Daoy (cell line): ENCODE measurements at places on chromosomes 4 and X.

- DNase-seq: no peak
Observed at GRCh38 chr4:165656829-165657490, 216.1 kb upstream of the TLL1 start.

DNA sequence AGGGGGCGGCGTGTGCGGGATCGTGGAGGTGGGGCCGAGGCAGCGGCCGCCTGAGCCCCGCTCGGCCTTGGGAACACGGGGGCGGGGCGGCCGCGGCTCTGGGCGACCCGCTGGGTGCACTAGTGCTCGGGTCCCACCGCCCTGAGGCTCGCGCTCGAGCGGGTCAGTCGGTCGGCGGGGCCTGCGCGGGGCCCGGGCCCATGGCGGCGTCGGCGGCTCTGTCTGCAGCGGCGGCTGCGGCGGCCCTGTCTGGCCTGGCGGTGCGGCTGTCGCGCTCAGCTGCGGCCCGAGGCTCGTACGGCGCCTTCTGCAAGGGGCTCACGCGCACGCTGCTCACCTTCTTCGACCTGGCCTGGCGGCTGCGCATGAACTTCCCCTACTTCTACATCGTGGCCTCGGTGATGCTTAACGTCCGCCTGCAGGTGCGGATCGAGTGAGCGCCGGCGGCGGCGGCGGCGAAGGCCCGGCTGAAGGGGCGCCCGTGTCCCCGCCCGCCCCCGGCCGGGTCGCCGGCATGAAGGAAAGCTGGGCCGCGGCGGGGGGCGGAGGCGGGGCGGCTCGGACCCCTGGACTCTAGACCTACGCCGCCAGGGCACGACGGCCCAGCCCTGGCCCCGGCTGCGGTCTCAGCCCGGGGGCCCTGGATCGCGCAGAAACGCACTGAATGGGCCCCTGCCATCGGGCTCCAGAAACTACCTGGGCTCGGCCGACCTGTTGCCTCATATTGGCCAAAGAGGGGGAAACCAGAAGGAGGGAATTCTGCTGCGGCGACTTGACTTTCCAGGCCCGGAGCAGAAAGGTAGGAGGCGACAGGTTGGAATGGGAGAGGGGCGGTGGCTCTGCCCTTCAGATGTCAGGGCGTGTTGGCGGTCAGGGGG, at the start of gene SMIM10L2A:
TSS of gene SMIM10L2A (plus strand) at position 13 of the 878 bp plus-strand sequence. CDS start at position 201, 188 bp downstream.
- DNase-seq: no peak

GRCh38 chr4:15930314-15930713, 8.2 kb downstream of the FGFBP1 start:
- DNase-seq: no peak

- DNase-seq: no peak
Observed at GRCh38 chrX:68735266-68735665, 87.8 kb downstream of the STARD8 start.

- no peak for DNase-seq
Observed at GRCh38 chr4:110475881-110476818, at the start of gene ENPEP. Gene ENPEP, plus strand, starts transcription at chr4:110476155. Its CDS starts 260 bp downstream, at chr4:110476415.

DNA sequence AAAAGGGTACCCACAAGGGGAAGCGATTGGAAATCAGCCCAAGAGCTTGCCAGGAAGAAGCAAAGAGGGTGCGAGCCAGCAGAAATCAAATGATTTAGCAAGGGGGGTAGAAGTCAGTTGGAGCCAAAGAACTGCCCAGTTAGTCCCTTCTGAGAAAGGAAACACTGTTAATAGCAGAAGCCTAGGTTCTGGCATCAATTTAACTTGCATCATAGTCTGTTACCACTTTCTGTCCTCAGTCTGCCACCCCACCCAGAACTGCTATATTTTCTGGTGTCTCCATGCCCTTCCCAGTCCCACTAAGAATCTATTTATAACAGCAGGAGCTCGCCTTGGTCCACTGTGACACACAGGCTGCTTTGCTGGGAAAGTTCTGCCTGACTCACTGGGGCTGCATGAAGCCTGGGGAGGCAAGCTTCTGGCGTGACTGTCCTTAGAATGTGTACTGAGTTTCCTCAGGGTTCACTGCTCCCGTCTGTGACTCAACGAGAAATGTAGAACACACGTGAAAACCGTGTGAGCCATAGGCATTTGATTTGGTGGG, 157.8 kb upstream of the TTC29 start:
- DNase-seq: peak; percentile 82

DNA sequence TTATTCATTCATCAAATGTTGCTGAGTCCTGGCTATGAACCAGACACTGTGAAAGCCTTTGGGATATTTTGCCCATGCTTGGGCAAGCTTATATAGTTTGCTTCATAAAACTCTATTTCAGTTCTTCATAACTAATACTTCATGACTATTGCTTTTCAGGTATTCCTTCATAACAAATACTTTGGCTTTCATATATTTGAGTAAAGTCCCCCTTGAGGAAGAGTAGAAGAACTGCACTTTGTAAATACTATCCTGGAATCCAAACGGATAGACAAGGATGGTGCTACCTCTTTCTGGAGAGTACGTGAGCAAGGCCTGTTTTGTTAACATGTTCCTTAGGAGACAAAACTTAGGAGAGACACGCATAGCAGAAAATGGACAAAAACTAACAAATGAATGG, 1.7 kb upstream of the AFP start:
- no peak for DNase-seq

- DNase-seq: peak; percentile 7
Observed at GRCh38 chr4:176404621-176405020, 84.9 kb downstream of the SPCS3 start.

- DNase-seq: peak; percentile 83
Observed at GRCh38 chr4:24477919-24478318, 106.4 kb downstream of the DHX15 start.

GRCh38 chrX:41796577-41796976, 72.6 kb downstream of the GPR82 start:
- no peak for DNase-seq

GRCh38 chr4:48762408-48762807, 17.7 kb downstream of the FRYL start:
- DNase-seq: no peak

DNA sequence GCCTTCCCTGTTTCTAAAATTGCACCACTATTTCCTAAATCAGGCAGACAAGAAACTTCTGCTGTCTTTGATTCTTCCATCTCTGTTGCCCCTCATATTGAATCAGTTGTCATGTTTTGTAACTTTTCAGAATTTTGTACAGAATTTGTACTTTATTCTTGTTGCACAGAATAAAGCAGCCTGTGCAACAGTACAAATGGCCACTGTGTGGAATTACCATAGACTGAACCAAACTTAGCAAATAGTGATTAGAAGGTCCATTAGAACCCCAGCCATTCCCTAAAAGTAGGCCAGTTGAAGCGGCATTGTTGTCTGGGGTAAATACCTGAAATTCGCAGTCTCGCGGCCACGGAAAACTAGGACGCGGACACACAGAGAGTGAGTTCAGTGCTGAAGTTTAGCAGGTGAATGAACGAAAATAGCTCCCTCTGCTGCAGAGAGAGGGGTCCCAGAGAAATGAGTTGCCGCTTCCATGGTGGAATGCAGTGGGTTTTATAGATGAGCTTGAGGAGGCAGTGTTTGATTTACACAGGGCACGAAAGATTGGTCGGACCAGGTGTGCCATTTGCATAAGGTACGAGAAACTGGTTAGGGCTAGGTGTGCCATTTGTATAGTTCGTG, 71.8 kb downstream of the C4orf33 start:
- DNase-seq: no peak

GRCh38 chr4:3417448-3417847, 24.3 kb upstream of the HGFAC start:
- no peak for DNase-seq

GRCh38 chr4:108355186-108355901, 186.6 kb upstream of the LEF1 start:
- no peak for DNase-seq

DNA sequence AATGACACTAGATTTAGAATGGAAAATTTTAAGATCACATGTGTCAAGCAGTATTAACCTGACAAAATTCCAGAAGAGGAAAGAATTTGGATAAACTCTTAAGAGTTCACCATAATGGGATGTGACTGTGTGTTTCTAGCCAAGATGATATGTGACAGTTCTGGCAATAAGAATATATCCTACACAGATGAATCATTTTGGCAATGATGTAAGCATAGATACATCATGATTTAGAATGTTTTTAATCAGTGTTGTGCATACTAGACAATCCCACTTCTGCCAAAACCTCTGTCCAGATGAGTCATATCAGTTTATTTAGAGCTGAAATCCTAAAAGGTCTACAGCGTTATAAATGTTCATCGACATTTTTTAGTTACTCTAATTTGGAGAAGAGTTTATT, 48.8 kb downstream of the PTCHD1 start:
- DNase-seq: peak; percentile 16

DNA sequence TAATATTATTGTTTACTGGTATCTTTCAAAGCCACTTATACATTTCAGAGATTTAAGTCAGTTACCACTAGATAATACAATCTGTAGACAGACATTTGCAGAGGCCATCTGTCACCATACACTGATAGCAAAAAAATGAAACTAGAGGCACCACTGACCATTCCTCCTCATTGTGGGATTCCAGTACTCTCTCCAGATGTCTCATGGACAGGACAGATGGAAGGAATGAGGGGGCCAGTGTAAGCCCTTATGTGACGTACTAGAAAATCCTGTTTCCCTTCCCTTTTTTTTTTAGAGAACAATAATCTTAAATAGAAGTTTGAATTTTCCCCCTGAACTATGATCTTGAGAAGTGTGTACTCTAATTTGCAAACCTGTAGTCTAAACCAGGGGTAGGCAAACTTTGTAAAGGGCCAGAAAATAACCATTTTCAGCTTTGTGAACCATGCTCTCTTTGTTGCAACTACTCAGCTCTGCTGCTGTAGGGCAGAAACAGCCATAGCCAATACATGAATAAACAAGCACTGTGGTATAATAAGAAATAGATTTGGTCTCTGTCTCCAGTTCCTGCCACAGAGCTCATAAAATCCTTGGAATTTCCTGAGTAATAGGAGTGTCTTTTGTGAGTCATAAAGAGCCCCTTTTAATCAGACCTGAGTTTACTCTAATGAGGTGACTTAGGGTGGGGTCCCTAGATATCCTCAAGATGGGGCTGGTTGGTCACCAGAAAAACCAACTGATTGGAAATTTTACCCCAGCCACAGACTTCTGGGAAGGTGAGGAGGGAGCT, 90.4 kb downstream of the MOSPD2 start:
- DNase-seq: peak; percentile 41

DNA sequence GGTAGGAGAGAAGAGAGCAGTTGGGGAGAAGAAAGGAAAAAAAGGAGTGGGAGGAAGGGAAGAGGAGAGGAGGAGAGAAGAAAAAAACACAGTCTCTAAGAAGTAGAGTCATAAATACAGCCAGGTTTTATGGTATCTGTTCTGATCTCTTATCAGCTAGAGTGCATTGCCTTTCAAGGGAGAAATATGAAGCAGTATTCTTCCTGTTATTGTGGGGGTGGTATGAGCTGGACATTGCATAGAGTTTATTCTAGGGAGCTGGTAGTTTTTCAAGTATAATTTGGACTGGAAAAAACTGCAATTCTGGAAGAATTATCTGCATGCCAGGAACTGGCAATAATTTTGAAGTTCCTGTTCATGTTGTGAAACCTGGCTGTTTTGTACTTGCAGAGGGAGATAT, 54.9 kb upstream of the TAB3 start:
- DNase-seq: no peak

DNA sequence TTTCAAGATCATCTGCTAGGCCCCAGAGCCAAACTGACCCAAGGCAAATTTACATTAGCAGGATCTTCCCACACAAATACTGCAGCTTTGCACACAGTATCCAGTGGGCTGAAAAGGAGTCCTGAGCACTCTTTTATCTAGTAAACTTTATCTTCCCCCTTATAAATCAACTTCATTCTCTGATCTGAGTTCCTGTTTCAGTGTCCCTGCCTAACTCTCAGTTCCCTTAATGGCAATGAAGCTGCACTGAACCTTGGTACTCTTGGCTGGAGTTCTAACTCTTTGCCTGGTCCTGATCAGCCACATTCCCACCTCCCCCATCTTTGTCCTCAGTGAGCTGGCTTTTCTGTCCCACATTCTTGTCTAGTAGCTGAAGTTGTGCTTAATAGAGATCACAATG, 37.4 kb downstream of the EDA2R start:
- no peak for DNase-seq

GRCh38 chrX:103413705-103414387, 37.5 kb downstream of the BEX3 start:
- no peak for DNase-seq

DNA sequence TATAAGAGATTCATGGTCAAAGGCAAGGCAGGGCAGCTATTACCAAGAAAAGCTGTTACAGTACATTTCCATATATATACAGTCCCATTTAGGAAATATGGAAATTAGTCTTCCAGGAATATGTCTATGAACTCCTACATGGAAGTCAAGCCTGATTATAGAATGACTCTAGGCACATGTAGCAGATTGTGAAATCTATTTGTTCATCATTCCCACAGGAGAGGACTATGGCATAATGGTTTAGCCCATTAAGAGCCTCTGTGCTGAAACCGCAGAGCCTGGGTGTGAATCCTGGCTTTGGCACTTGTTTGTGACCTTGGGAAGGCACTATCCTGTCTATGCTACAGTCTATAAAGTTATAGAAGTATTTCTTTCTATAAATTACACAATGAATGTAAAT, 764.8 kb downstream of the RAPGEF2 start:
- DNase-seq: no peak

DNA sequence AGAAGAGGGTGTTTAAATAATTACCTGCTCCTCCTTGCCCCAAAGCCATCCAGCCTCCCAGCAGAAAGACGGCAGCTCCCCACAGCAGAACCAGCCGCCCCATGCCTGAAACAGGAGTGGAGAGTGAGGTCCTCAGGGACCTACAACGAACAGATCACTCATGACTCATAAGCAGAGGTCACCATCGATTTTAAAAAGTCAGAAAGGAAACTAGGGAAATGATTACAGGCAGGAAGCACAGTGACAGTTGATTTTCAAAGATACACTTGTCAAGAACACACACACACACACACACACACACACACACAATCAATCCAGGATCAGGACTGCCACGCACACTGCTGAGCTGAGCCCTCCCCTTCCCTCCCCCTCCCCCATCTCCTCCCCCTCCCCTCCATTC, at the start of gene CRLF2:
TSS of gene CRLF2 (minus strand) at position 118 of the 400 bp plus-strand sequence. CDS start at position 103, 15 bp downstream.
- peak; percentile 70 for DNase-seq

- DNase-seq: no peak
Observed at GRCh38 chr4:80268936-80269335, 2.5 kb downstream of the FGF5 start.

- no peak for DNase-seq
Observed at GRCh38 chrX:123847056-123847455, 12.8 kb upstream of the XIAP start.

GRCh38 chrX:15349046-15349445, 13.7 kb upstream of the PIGA start:
- peak; percentile 15 for DNase-seq

DNA sequence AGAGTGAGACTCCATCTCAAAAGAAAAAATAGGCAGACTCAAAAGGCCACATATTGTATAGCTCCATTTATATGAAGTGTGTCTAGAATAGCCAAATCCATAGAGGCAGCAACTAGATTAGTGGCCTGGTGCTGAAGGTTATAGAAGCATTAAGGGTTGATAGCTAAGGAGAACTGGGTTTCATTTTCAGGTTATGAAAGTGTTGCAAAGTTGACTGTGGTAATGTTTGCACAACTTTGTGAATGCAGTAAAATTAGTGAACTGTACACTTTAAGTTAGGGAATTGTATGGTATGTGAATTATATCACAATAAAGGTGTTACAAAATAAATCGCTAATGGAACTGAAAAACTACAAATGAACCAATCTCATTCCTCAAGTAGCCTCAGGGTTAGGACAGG, 28.3 kb downstream of the TXLNG start:
- DNase-seq: no peak

- peak; percentile 66 for DNase-seq
Observed at GRCh38 chr4:140359562-140360427, 13.7 kb upstream of the SCOC start.

- no peak for DNase-seq
Observed at GRCh38 chr4:98745366-98745765, 87.0 kb upstream of the TSPAN5 start.

GRCh38 chr4:187777954-187778353, 217.6 kb upstream of the ZFP42 start:
- no peak for DNase-seq
